Naive thymus-derived CD8-positive, alpha-beta T cell (primary cell): ENCODE measurements at places on chromosomes 2 and 18.

DNA sequence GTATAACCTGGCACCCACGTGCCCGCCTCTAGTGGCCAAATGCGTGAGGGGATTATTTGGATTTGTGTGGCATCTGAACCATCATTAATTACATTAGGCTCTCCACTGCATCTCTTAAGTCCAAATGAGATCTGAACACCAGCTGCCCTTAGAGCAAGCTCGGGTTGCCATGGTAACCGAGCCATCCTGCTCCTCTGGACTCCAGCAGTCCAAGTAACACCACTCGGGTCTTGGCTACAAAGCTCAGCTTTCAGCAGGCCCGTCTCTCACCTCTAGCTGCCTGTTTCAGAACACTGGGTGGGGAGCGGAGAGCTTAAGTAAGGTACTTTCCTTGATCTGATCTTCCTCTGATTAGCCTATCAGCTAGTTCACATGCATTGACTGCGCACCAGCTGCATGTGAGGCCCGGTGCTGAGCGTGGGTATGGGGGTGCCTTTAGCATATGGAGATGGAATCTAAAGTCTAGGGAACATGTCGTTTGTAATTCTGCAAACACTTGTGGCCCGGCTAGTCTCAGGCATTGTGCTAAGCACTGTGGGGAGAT, 14.1 kb upstream of the CYS1 start:
- peaks cover 1% of the 10 kb centered on the region for H3K36me3 ChIP-seq
- H3K4me3 ChIP-seq, result no peak overlapping the region
- H3K27ac ChIP-seq, result no peak overlapping the region

DNA sequence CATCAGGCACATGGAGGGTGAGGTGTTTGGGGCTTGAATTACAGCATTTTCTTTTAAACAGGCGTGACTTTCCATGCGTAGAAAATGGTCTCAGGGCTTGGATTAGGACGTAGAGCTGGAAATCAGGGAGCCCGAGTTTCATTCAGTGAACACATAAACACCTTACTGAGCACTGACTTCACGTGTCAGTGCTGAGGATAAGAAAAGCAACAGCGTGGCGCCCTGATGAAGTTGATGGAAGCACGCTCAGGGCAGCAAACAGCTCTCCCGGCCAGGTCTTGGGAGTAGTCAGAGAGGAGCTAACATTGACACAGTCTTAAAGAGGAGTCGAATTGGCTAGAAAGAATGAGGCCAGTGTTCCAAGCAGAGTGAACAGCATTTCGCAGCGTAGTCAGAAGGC, 110.7 kb downstream of the LYPD1 start:
- H3K27ac ChIP-seq, result no peak overlapping the region
- H3K27me3 ChIP-seq, result no peaks in the 10 kb centered on the region
- no peak for DNase-seq

DNA sequence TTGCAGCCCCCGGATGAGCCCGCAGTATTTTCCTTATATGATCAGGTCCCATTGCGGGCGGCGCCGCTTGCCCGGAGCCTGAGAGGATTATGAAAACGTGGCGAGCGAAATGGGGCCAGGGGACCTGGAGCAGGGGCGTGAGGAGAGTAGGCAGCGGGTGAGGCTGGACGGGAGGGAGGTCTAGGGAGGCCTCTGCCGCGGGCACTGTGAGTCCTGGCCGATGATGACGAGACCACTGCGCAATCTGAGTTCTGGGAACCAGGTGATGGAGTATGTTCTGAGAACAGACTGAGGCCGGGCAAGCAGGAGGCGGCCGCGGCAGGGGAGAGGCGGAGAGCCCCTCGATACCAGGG, 790 bp upstream of the ACAA2 start:
- peak overlapping the region; percentile 97 for H3K4me3 ChIP-seq
- peaks cover 12% of the 10 kb centered on the region for H3K36me3 ChIP-seq
- peak; percentile 33 for DNase-seq
- peaks cover 70% of the 10 kb centered on the region for H3K4me1 ChIP-seq

DNA sequence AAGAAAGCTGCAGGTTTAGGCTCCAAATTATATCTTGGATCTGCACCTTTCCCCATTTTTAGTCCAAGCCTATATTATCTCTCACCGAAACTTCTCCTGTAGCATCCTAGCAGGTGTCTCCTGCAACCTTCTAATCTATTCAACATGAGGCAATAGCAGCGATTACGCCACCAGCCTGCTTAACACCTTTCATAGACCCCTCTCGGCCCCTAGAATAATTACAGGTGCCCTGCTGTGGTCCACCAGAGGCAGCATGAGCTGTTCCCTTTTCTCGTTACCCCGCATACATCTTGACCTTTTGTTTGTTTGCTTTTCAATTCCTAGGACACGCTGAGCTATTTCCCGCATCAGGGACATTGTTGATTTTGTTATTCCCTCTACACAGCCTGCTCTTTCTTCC, 361.9 kb downstream of the CYRIA start:
- no peaks in the 10 kb centered on the region for H3K36me3 ChIP-seq
- H3K27me3 ChIP-seq, result peaks cover 39% of the 10 kb centered on the region
- DNase-seq, result no peak
- peaks cover 10% of the 10 kb centered on the region for H3K4me1 ChIP-seq
- no peak overlapping the region for H3K4me3 ChIP-seq

- no peak for DNase-seq
- peak overlapping the region; percentile 93 for H3K27ac ChIP-seq
- H3K27me3 ChIP-seq, result no peaks in the 10 kb centered on the region
- no peaks in the 10 kb centered on the region for H3K36me3 ChIP-seq
- peak overlapping the region; percentile 82 for H3K4me3 ChIP-seq
Measured at GRCh38 chr2:64819361-64819760, 165.6 kb upstream of the SERTAD2 start.

- H3K4me3 ChIP-seq, result no peak overlapping the region
- H3K27me3 ChIP-seq, result no peaks in the 10 kb centered on the region
- no peak for DNase-seq
- H3K36me3 ChIP-seq, result no peaks in the 10 kb centered on the region
- no peak overlapping the region for H3K27ac ChIP-seq
Measured at GRCh38 chr2:159088906-159089305, 120.5 kb downstream of the TANC1 start.

GRCh38 chr18:47777626-47778025, 152.8 kb downstream of the SMAD2 start:
- no peak overlapping the region for H3K4me3 ChIP-seq
- no peak overlapping the region for H3K27ac ChIP-seq
- H3K36me3 ChIP-seq, result no peaks in the 10 kb centered on the region
- H3K4me1 ChIP-seq, result no peaks in the 10 kb centered on the region
- no peak for DNase-seq
- peaks cover 9% of the 10 kb centered on the region for H3K27me3 ChIP-seq

DNA sequence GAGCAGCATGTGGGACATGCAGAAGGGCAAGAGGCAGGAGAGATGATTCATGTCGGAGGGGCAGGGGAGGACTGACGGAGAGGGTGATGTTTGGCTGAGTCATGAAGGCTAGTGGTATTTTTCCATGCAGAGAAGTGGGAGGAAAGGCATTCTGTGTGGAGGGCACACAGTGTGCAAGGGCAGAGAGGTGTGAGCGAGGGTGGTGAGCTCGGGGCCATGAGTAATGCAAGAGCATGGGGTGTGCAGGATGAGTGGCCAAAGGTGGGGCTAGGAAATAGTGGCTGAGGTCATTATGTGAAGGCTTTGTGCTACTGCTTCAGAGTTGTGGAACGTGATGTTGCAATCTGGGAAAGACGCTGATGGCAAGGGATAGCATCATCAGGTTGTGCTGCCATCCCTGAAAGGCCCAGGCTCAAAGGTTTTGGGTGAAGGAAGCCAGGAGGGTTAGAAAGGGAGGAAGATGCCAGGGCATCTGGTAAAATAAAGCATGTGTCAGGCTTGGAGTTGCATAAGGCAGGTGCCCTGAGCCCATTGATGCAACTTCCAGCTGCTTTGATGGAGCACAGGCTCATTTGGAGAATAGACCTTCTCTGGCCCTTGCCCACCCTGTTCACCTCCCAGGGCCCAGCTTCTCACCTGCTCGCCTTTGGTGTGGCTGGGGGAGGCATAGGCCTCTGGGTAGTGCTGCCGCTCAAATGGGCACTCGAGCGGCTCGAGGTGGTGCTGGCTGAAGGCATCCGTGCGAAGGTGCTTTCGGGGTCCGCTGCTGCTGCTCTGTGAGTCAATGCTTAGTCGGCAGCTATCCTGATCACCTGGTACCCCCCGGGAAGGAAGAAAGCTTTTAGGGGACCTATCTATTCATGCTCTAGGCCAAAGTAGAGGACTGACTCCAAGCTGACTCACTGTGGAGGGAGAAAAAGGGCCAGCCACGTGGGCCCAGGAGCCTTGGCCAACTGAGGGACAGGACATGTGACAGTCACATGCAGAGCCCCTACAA, 37.5 kb downstream of the PAX8 start:
- H3K4me3 ChIP-seq, result no peak overlapping the region
- no peak overlapping the region for H3K27ac ChIP-seq
- peaks cover 7% of the 10 kb centered on the region for H3K4me1 ChIP-seq
- no peak for DNase-seq
- H3K36me3 ChIP-seq, result peaks cover 22% of the 10 kb centered on the region

GRCh38 chr18:77376043-77376732, 126.5 kb downstream of the GALR1 start:
- H3K27ac ChIP-seq, result no peak overlapping the region
- H3K4me1 ChIP-seq, result no peaks in the 10 kb centered on the region
- no peak for DNase-seq
- no peak overlapping the region for H3K4me3 ChIP-seq
- peaks cover 11% of the 10 kb centered on the region for H3K27me3 ChIP-seq

- H3K27me3 ChIP-seq, result no peaks in the 10 kb centered on the region
- no peaks in the 10 kb centered on the region for H3K4me1 ChIP-seq
- DNase-seq, result no peak
Measured at GRCh38 chr18:23340661-23341060, 112.4 kb upstream of the RIOK3 start.

- no peaks in the 10 kb centered on the region for H3K36me3 ChIP-seq
- peaks cover 2% of the 10 kb centered on the region for H3K4me1 ChIP-seq
- H3K4me3 ChIP-seq, result no peak overlapping the region
- DNase-seq, result no peak
Measured at GRCh38 chr2:177679611-177680605, 287.3 kb downstream of the AGPS start.

DNA sequence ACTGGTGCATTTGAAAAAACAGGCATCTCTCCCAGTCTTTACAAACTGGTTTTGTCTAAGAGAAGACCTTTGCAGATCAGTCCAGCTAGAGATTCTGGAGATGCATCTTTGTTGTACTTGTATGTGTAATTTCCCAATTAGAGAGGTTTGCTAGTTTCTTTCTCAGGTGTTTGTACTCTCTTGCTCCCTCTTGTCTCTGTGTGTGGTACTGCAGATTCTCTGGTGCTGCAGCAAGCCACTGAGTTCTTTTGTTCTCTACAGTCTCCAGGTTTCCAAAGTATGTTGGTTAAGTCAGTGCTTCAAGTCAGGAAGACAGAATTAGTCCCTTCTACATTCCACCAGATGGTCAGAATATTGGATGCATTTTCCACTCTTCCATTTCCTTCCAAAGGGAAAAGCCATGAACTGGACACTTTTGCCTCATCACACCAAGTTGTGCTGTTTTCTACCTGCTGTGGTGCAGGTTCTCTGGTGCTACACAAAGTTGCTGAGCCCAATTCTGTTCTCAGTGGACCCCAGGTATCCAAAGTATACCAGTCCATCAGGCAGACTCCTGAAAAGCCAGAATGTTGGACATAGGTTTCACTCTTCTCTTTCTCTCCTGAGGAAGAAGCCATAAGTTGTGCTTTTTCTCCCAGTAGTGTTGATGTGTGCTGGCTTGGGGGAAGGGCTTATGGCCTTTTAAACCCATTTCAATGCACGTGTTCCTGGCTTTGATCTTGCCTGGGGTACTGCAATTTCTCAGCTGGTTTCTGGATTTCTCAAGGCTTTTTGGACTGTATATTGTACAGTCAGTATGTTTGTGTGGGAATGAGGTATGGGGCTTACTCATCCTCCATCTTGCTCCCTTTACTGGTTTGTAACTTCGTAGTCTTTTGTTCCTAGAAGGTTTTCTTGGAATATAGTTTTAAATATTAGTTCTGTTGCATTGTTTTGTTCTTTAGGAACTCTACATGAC, 29.8 kb downstream of the EPC2 start:
- peak overlapping the region; percentile 59 for H3K4me3 ChIP-seq
- H3K36me3 ChIP-seq, result peaks cover 4% of the 10 kb centered on the region
- H3K27ac ChIP-seq, result peak overlapping the region; percentile 48
- DNase-seq, result peak; percentile 26
- H3K27me3 ChIP-seq, result no peaks in the 10 kb centered on the region

DNA sequence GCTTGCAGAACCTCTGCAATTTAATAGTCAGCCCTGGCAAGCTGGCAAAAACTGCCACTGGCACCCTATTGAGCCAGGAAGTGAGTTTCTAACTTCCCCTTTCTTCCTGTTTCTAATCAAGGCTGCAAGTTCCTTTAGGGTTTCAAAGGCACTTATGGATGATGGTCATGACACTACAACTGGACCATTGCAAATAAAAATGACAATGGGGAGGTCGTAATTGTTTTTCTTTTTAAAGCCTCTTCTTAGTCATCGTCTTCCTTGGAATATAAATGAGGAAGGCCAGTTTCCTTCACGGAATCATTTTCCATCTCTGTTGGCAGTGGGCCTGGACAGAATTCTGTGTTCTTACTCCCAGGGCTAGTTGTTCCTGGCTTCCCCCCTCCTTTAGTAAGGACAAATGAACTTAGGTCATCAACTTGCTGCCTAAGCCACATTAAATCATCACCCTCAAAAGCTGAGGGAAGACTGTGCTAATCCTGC, 35.8 kb downstream of the SH3RF3 start:
- H3K27me3 ChIP-seq, result no peaks in the 10 kb centered on the region
- no peak for DNase-seq
- H3K27ac ChIP-seq, result no peak overlapping the region
- H3K36me3 ChIP-seq, result peaks cover 4% of the 10 kb centered on the region

DNA sequence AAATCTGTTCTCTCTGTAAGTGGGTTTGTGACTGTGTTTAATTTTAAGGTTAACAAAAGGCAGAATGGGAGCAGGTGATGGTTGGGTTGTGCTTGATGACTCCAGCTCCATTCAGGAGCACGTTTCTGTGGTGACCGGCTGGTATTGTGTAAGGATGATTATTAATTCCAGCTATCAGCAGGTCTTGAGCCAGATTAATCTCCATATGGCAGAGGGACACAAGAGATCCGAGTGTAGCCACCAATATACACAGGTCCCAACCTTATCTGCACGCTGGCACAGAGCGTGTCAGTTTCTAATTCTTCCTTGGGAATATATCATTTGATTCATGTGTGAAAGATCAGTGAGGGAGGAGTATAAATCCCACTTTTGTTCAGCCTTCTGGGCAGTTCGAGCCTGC, 199.0 kb upstream of the DCC start:
- no peak overlapping the region for H3K4me3 ChIP-seq
- H3K36me3 ChIP-seq, result peaks cover 7% of the 10 kb centered on the region
- H3K27me3 ChIP-seq, result no peaks in the 10 kb centered on the region
- H3K4me1 ChIP-seq, result no peaks in the 10 kb centered on the region
- no peak overlapping the region for H3K27ac ChIP-seq
- DNase-seq, result no peak
